Activated CD8-positive, alpha-beta memory T cell treated with anti-CD3 and anti-CD28 coated beads, Interleukin-2, amount 10 ng/mL, durations not matched to agents 7 days and 5 days (primary cell): ENCODE measurements at places on chromosomes 16 and 17.

- no peak for DNase-seq
These were observed 41.2 kb upstream of the HLF start for GRCh38 chr17:55223524-55223923.

DNA sequence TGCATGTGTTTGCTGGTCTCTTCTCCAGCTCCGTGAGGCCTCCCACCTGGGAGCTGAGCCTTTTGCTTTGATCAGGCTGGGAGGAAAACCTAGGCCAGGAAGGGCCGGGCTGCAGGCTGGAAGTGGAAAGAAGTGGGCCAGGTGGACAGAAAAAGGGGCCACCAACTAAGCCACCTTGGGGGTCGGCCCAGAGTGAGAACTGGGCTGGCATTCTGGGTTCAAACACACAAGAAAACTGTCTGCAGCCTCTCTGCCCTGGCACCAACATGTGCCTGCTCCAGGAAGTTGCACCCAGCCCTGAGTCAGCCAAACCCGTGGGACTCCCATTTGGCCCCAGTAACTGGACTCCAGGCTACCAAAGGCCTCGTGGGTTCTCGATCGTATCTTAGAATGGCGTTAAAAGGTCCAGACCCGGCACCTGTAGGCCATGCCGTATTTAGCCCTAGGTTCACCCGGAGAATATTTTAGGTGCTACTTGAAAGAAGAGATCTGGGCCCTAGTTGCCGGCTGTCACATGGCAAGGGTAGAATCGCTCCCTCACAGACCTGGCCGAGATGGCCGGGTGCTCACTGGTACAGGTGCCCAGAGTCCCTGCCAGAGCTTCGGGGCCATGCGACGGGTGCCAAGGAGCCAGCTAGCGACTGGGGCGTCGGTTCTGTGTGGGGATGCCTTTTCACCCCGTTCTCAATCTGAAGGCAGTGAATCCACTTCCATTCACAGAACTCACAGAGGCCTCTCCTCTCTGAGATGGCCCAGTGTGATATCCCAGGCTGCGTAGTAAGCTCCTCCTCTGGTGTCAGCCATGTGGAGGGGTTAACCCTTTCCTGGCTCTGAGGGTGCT lies 236.6 kb downstream of the MRTFB start:
- DNase-seq = no peak

GRCh38 chr16:89687092-89687940 lies 827 bp downstream of the CDK10 start:
- no peak for DNase-seq

DNA sequence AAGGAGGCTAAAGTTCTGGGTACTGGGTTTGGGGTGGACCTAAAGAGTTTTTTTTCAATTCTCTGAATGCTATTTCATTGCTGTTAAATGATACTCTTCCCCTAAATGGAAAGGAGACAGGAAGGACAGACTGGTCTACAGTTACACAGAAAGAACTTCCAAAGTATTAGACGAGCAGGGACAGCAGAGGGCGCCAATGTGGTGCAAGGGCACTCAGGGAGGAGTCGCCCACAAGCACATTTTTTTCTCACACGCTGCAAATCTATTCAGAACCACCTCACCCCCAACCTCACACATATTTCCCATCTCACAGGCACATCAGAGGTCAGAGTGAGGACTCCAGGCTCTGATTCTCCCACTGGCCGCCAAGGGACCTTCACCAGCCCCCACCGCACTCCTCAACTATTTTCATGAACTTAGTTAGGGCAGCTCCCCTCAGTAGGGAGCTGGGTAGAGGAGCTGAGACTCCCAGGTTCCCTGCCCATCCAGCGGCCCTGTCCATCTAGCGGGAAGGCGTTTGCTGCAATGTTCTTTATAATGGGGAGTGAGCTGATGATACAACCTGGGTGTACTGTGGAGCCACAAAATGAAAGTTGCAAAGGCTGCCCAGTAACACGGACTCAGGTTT lies 6.8 kb upstream of the CA4 start:
- DNase-seq = peak; percentile 90

- peak; percentile 90 for DNase-seq
These were observed 2.9 kb downstream of the RNASEK start for GRCh38 chr17:7014995-7015958.

DNA sequence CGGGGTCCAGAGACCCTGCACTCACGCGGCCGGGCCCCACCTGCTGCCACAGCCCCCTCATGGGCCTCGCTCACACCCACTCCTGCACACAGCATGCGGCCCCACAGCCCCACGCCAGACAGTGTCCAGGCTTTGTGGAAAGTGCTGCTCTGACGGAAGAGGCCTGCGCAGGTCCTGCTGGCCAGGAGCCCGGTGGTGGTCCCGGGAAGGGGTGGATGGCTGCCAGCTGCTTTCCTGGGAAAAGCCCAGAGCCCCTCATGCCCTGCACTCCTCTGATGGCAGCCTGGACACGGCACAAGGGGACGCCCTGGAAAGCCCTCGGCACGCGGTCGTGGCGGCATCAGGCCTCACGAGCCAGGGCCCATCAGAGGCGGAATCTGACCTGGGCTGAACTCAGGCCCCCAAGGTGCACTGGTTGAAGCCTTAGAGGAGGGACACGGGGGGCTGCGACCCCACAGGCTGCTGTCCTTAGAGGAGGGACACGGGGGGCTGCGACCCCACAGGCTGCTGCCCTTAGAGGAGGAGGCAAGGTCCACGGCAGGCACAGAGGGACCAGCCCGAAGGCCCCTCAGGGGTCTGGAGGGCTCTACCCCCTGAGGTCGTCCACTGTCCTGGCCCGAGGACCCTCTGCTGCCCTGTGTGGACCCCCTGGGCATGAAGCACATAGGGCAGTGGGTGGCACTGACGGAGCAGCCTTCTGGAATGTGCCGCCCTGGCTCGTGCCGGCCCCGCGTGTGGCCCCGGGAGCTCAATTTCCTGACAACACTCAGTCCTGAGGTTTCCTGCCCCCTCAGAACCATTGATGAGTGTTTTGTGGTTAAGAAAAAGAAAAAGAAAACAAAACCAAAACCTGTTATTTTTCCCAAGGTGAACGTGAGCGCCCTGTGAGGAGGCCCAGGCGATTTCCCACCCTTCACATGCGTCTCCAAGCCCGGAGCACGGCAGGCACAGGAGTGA lies 22.1 kb downstream of the SOX8 start:
- DNase-seq = peak; percentile 77

DNA sequence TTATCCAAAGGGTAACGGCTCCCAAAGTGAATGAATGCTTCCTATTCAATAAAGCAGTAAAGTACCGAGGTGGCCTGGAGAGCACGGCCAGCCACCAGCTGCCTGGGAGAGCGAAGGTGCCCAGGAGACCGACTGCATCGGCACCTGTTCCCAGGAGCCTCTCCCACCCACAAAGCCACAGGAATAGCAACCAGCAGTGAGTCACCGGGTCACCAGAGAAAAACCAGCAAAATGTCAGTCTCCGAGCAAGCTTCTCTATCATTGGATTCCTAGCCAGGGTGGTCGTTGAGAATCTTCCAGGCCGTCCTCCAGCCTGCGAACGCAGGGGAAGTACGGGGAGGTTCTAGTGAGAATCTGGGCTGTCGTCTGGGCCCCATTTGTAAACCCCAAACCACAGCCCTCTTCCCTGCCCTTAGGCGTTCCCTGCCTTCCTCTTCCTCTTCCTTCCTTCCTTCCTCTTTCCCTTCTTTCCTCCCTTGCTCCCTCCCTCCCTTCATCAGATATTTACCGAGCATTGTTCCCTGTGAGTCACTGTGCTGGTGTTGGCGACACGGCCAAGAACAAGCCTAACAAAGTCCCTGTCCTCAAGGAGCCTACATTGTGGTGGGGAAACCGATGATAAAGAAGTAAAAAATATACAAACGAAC lies 114.6 kb downstream of the SLC39A11 start:
- DNase-seq = no peak

DNA sequence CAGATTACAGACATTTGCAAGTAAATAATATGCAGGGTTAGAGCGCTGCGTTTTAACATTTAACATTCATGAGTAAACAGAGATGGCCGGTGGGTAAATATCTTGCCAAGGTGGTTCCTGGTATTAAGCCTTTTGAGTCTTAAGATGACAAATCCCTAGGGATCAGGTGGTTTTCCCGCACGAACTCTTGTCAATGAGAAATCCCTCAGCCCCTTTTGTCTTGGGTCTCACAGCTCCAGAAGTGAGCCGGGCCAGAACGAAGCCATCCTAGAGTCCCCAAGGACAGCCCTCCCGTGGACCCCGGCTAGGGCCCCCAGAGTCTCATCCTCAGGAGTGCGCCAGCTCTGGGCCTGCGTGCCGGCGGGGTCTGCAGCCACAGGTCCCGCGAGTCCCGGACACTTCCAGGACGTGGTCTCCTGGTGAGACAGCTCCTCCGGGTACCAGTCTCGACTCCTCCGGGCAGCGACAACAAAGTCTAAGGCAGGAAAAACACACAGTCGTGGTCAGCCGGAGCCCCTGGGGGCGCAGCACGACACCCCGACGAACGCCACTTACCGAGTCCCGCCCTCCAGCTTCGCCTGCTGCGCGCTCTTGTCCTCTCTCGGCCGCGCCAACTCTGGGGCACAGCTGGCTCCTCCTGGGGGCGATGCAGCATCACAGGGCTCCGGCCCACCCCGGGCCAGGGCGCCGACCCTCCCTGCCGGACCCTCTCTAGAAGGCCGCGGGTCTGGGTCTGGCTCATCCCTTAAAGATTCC lies 13.3 kb downstream of the MIS12 start:
- no peak for DNase-seq

GRCh38 chr16:76984196-76984595 lies 206.8 kb upstream of the MON1B start:
- DNase-seq = no peak

DNA sequence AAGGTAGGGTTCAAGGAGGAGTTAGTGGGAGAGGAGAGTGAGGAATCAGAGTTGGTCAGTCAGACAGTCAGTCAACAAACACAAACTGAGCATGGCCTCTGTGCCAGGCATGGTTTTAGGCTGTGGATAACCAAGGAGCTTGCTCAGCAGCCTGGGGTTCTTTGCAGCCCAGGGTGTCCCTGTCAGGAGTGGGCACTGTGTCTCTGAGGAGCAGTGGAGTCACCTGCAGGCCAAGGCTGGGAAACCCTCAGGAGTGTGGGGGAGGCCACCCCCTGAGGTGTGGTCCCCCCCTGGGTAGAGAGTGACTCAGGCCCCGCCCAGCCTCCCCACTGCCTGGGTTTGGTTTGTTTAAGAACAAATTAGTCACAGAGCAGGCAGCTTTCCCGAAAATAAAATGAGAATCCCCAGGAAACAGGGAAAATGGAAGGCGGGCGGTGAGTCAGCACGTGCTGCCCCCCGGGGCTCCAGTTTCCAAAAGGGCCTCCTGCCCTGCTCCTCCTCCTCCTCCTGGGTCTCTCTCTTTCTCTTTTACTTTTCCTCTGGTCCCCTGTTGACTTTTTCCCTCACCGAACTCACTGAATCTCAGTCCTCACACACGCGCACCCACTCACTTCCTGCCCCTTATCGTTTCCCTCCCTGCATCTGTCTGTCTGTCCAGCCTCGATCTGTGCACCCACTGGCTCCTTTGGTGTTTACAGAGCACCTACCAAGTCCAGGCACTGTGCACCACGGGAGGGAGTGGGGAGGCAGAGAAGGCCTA lies 44.3 kb downstream of the SOCS3 start:
- DNase-seq = peak; percentile 50

GRCh38 chr17:55441544-55441943 lies 19.9 kb upstream of the MMD start:
- DNase-seq = no peak

- peak; percentile 64 for DNase-seq
These were observed 1.3 kb upstream of the ACTG1 start for GRCh38 chr17:81513753-81514488.

DNA sequence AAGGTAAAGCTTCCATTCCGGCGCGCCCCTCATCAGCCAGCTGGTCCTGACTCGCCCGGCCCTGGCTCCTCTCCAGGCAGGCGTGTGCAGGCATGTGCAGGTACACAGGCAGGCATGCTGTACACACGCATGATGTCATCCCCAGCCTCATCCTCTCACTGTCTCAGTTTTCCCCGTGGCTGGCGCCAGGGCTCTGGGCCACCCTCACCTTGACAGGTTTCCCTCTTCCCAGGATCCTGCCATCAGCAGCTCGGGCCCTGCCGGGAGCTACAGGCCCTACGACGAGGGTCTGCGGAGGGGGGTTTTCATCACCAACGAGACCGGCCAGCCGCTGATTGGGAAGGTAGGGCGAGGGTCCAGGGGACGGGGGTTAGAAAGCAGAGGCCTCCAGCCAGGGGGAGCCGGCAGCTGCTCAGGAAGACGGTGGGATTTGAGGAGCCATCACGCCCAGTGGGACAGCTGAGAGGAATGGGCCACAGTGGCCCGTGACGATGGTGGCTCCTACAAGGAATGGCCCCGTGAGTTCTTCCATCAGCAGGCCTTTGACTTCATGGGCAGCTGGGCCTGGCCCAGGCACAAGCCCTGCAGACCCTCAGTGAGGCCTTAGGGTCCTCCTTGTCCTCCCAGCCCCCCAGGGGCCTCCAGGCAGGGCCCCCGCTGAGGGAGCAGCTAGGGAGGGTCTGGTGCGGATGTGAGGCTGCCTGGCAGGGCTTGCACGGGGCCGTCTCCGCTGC lies 8.5 kb downstream of the GAA start:
- DNase-seq = no peak

DNA sequence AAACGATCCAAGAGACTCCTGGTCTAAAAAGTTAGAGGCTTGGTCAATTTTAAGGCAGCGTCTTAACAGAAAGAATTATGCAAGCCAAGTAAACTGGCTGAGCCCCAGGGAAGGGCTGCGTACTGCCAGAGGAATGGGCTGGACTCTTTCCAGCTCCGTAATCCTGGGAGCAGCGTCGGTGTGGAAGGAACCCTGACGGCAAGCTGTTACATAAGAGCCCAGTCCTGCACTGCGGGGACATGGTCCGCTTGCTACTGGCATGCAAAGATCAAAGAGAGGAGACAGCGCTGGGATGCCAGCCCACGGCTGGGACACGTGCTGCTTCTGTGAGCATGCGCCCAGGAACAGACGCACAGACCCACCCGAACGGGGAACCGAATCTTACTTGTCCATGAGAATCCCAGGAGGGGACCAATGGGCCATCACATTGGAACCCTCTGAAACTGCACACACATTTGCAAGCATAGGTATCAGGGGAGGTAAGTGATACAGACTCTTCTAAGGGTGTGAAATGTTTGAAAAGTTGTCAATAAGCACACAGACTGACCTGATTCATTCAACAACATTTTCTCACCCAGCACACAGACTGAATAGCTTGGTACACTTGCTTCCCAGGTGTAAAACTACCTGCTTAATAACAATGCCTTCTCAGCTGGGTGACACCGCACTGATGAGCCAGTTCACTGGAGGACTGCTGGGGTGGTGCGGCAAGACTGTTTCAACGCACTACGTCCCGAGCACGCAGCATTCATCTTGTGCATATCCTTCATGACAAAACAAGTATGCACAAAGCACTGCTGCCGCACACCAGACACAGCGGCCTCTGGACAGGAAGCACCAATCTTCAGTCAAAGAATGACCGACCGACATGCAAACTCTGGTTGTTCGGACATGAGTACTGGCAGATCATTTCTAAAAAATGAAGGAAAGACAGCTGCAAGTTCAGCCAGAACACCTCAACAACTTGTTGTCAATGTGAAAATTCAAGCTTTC lies 94.9 kb downstream of the ANKRD11 start:
- no peak for DNase-seq

GRCh38 chr17:2736956-2737355 lies 12.5 kb downstream of the CCDC92B start:
- no peak for DNase-seq
